Left lung (tissue), 14 donors: ENCODE measurements at places on chromosomes 3 and 15. TPM values are rescaled to one million over a fixed set of nuclear protein-coding genes. Genes with fewer than 3 reads are reported as not detected.

Gene EPHB1
- 1.1 TPM for total RNA-seq

GRCh38 chr3:138509586-138509985 lies 75.2 kb downstream of the ESYT3 start:
- DNase-seq: no peak

GRCh38 chr3:70182166-70182565 lies 130.3 kb downstream of the MDFIC2 start:
- DNase-seq: no peak

GRCh38 chr15:77597804-77598453 lies 34.8 kb downstream of the LINGO1 start:
- no peak for DNase-seq

GRCh38 chr15:36724493-36724892 lies 145.1 kb downstream of the CDIN1 start:
- no peak for DNase-seq

DNA sequence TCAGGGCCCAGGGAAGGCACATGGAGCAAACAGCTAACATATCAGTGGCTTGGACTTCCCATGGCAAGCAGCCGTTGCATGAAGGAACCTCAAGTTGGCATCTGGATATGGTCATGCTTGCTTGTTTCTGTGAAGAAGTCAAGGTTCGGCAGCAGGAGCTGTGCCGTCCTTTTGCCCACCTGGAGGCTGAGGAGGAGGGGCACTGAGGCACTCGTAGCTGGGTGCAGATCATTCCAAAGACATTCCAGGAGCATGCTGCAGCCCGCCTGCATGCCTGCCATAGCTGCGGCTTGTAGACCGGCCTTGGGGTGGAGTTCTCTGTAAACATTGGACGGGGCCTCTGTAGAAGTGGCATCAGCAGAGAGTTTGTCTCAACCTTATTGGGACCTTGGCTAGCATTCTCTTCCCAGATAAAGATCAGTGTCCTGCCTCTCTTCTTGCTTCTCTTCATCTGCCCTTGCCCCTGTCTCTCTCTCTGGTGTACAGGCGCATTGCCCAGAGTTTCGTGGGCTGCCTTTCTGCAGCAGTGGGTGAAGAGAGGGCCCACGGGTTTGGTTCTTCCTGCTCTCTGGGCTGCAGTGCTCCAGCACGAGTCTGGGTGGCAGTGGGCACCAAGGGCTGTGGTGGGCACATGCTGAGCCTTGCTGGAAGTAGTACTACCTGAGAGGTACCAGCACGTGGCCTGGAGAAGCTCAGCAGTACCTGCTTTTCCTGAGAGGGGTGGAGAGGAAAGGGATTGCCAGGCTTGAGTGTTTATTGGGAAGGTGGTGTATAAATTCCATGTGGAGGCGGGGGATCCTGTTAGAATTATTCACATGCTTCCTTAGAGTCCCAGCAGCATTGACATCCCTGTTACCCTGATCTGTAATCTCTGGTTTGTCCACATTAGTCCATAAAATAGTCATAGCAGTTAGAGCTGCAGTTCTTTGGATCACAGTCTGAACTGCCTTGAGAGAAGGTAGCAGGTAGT lies 49.4 kb downstream of the CHCHD6 start:
- DNase-seq: peak; percentile 56

DNA sequence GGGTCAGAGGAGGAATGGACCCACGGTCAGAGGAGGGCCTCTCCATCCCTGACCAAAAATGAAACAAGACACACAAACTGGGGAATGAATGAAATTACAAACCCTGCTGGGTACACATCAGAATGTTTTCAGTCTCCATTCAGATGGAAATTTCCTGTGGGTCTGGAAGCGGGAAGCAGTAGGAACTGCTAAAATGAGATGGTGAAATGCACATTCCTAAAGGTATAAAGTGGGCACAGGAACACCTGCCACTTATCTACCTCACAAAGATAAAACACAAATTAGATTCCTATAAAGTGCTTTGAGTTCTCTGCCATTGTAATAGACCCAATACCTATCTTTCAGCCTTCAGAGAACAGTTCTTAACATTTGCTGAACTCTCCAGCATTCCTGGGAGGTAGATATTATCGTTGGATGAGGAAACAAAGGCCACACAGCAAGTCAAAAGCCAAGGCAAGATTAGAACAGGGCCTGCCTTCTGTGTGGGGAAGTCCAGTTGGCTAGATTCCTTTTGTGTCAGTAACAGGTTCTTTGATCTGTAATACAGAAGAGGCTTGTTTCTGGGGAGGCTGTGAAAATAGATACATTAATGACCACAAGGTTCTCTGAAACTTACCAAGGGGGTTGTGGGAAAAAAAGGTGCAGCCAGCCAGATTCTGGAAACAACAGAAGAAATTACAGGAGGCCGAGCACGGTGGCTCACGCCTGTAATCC lies 98.4 kb downstream of the IGF2BP2 start:
- DNase-seq: no peak

DNA sequence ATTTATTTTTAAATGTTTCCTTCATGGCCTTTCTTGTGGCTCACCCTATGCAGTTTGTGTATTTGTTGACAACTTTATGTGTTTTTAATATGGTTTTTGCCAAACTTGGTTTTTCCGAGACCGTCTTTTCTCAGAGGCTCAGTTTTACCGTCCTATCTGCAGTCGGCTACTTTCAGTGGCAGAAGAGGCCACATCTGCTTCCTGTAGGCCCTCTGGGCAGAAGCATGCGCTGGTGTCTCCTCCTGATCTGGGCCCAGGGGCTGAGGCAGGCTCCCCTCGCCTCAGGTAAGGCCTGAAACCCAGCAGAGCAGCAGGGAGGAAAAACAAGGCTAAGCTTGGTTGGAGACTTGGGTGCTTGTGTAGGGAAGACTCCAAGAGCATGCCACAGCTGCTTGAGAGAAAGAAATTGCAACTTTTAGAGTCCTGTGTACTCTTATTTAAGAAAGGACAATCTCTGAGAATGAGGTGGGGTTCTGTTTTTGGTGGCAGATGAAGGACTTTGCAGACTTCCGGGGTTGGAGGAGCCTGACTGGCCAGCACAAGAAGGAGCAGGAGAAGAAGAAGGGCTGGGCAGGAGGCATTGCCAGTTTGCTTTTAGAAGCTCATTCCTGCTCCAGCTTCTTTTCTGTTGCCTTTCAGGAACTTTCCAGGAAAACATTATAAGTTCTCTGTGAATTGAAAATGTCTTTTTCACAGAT lies at the start of gene TIGIT:
Gene TIGIT (plus strand): TSS at position 191 of the 698 bp plus-strand sequence. CDS start 34 bp downstream, at position 225.
- DNase-seq: no peak
